Stimulated activated CD4-positive, alpha-beta T cell treated with anti-CD3 and anti-CD28 coated beads, TNF-alpha, amount 100 ng/mL, for 24 hours (primary cell): ENCODE measurements at places on chromosomes 2 and 18.

- DNase-seq: no peak
Measured at GRCh38 chr18:35005963-35006577, 35.1 kb upstream of the MAPRE2 start.

DNA sequence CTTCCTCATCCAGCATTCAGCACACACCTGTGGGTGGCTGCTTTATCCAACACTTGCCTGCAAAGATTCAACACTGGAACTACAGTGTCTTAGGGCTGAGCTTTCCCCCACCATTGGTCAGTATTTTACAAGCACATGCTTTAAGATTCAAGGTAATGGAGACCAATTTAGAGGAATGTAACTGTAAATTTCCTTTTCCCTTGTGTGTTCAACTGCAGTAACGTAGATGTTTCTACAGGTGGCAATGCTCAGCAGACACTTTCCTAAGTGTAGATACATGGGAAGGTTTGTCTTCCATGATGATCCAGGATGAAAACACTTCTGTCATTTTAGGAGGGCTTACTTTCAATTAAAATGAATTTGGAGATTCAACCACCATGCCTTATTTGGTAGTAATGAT lies 143.6 kb upstream of the PXDN start:
- no peak for DNase-seq

GRCh38 chr2:152251211-152251610 lies 75.6 kb upstream of the STAM2 start:
- no peak for DNase-seq

DNA sequence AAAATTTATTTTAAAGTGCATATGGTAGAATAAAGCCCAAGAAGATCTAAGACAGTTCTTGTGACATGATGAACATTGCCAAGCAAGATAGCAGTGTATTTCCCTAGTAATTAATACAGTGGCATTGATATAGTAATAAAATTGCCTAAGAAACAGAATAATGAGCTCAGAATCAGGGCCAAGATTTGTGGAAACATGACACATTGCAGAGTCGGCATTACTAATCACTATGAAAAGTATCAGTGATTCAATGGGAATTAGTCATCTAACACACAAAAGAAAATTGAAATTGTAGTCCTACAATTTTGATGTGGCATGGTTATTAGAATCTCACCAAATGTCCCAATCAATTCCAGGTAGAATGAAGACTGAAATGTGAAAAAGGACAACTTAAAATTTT lies 243.0 kb upstream of the CYRIA start:
- no peak for DNase-seq

- no peak for DNase-seq
Measured at GRCh38 chr2:179882851-179883806, 21.7 kb upstream of the ZNF385B start.

- DNase-seq: no peak
Measured at GRCh38 chr2:219629976-219630695, 2.7 kb downstream of the SLC4A3 start.

- DNase-seq: no peak
Measured at GRCh38 chr18:74791501-74792194, 194.0 kb downstream of the ZNF407 start.

DNA sequence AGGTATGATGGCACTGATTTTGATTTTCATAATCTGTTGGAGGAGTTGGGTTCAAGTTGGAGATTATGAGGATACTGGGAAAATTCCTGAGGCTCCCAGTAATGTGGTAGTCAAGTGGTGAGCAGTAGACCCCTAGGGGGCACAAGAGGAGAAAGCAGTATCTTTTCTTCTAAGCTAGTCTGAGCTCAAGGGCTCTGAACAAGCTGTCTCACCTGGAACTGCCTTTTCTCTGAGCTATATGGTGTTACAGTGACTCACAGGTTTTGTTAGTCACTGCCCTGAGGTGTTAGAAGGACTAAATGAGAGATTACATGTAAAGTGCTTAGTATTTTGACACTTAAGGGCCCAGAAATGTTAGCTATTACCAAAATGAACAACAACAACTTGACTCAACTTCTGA lies 42.2 kb downstream of the CD302 start:
- no peak for DNase-seq

DNA sequence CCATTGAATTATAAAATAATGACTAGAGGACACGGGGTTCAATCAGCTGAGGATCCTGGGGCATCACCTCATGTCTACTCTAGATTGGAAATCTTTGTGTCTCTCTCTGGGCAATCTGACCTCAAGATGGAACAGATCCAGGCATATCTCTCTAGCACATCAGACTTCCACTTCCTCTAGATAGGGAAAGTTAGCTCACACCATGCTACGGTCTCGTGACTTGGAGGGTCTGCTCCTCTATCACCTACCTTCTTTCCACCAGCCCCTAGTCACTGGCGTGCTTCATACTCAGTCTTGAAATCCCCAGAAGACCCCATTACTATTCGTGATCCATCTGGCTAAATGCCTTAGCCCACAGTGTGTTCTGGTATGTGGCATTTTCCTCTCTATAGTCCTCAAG lies 148.8 kb downstream of the ANKRD44 start:
- DNase-seq: no peak

DNA sequence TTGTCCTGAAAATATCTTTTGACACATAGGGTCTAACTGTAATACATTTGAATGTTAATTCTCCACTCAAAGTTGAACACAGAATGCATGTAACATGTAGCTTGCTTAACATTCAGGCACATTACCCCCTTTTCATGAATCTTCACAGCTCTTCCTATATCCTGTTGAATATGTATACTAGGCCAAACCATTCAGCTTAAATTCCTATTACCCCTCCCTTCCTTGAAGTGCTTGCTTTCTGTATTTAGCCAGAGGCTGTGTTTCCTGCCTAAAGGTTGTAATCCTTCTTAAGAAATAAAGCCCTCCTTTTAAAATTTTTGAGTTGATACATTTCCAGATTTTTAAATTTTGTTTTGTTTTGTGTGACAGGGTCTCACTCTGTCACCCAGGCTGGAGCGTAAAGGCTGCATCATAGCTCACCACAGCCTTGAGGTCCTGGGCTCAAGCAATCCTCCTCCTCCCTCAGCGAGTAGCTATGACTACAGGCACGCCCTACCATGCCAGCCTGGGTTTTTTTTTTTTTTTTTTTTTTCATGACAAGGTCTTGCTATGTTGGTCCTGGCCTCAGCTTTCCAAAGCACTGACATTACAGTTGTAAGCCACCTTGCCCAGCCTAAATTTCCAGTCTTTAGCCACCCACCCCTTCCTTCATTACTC lies 357.6 kb downstream of the DSC3 start:
- no peak for DNase-seq

DNA sequence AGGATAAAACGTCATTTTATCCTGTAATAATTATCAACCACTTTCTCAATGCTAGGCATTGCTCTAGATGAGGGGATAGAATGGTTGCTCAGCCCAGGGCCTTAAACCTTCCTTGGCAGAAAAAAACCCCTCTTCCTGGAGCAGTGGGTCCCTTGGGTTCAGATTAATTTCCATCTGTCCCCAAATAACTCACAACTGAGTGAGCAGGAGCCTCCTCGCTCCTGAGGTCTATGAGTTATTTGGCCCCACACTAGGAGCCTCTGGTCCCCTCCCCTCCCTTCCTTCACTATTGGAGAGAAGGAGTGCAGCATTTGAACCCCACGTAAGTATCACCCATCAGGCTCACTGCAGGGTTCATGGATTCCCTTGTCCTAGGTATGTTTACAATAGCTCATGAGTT lies 157.5 kb upstream of the FHL2 start:
- DNase-seq: no peak

DNA sequence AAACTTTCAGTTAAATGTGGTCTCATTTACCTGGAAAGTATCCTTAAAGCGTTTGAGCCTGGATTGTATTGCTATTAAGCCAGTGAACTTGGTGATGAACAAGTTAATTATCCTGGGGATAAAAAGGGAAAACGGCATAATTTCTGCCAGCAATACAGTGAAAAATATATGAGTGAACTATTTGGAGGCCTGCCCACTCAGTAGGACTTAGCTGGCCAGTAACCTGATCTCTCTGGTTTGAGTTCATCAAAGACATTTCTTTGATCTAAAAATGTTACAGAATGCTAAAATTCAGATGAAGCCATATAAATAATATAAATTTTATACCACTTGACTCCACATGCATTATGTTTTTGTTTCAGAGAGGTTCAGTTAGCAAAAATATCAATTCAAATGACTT lies 241.1 kb upstream of the VWC2L start:
- DNase-seq: no peak

DNA sequence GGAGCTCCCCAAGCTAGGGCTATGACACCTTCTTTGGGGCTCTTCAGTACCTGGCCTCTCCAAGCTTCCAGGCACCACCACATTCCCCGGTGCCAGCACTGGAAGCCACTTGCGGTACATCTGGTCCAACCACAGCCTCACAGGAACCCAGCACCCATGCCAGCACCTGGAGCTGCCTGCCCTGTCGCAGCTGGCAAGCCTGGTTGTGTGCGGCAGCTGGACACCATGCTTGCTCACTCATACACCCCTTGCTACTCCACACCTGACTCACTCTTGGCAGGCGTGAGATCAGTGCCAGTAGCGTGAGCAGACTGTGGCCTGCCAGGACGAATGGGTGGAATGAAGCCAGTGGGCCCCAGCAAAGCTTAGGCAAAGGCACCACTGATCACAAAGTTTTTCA lies 34.0 kb downstream of the LRRTM4 start:
- DNase-seq: no peak

GRCh38 chr2:228938629-228939028 lies 332.5 kb downstream of the PID1 start:
- DNase-seq: no peak

GRCh38 chr2:202847693-202848524 lies 23.7 kb downstream of the ICA1L start:
- DNase-seq: no peak

DNA sequence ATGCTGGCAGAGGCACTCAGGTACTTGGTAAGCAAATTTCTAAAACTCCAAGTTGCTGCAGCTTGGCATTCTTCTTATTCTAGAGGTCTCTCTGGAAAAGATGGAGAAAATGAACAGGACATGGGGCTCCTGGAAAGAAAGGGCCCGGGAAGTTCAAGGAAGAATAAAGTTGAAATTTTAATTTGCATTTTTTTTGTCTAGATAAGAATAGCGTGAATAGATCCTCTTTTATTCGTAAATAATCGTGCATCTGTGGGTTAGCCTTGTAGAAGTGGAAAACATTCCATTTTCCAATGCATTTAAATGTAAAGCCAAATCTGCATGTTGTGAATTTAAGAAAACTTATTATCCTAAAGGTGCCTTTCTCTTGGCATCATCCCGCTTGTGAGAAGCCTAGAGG lies 61.0 kb downstream of the TNFRSF11A start:
- no peak for DNase-seq

DNA sequence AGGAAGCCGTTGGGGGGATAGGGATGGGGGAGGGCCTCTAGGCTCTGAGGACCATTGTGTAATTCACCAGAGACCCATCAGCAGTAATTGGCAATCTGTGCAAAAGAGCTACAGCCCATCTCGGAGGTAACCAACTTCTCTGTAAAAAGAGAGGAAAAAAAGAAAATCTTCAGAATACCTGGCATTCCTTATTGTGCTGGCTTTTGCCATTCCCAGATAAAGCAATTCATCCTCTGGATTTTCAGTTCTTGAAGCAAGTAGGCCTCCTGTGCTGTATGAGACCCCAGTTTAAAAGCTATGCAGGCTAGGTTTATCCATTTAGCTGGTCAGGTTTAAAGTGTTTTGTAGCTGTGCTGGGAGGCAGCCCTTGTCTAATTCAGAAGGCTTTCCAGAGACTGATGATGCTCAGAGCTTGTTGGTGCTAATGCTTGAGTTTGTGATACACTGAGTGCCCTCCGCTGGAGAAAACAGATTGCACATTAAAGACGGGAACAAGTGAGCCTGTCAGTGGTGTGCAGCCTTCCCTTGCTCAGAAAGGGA lies at the start of gene LRRTM4:
Gene LRRTM4 (minus strand): TSS at position 446 of the 540 bp plus-strand sequence.
- DNase-seq: no peak

DNA sequence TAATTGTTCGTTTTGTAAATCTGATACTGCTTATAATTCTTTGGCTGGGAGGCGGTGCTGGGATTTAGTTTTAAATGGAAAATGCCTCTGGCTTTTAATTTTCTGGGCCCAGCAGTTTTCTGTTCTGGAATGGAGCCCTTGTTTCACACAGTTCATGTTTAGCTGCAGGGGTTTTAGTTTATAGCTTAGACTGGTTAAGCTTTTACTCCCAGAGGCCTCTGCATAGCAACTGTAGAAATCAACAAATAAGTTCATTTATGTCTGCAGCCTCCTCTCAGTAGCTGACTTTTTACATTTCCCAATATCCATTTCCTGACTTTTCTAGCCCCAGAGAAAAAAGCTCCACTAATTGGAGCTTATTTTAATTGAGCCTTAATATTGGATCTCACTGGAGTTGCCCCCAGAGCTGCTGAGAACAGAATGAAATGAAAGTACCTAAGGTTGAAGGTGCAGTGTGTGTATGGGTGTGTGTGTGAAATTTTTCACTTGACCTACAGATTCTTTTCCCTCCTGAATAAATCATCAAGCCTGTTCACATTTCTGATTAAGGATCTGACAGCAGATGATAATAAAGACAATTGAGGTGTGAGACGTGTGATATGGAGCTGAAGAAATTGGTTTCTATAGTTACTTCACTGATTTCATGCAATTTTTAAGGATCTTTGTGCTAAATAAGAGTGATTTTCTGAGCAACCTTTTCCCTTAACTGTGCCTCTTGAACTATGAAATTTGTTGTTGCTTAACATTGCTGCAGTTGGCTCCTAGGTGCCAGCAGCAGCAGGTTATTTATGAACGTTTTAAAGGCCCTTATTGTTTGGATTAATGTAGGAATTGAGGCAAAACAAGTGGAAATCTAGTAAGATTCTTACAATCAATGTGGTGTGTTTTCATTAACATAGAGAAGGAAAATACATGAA lies 109.6 kb downstream of the TAF4B start:
- no peak for DNase-seq

DNA sequence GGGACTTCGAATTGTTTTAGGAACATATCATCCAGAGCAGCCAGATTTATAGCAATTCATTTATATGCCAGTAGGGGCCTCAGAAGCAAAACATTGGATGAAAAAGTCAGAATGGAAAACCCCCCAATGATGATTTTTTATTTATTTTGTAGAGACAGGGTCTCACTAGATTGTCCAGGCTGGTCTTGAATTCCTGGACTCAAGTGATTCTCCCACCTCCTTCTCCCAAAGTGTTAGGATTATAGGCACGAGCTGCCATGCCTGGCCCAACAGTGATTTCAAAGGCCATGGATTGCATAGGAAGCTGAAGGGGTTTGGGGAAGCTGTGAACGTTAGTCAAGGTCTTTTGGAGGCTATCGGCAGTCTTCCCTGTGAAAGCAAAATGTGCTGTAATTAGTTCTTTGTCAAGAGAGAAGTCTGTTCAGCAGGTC lies 21.9 kb upstream of the MCFD2 start:
- DNase-seq: no peak
